ENCODE measurements at places on chromosomes 4 and X.

GRCh38 chr4:65773636-65774035 is 103.3 kb upstream of the EPHA5 start:
- no peak overlapping the region for H3K27ac ChIP-seq
- H3K4me3 ChIP-seq = no peak overlapping the region
- H3K27me3 ChIP-seq = no peaks in the 10 kb centered on the region
- H3K36me3 ChIP-seq = no peaks in the 10 kb centered on the region
- no peak for DNase-seq
- no peaks in the 10 kb centered on the region for H3K4me1 ChIP-seq

DNA sequence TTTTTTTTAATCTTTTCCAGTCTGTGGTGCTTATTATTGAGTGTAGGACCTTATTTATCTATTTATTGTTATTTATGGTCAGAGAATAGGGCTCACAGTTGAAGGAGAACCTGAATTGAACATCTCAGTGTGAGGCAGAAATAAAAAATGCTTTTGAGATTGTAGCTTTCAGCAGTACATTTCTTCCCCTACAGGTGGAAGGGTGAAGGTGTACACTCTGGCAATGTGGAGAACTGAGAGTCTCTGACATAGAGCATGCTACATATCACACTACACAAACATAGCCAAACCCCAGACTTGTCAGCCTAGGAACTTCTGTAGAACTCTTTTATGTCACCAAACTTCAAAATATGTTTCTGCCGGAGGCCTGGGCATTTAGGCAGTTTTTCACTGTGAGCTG is 140.2 kb downstream of the STIM2 start:
- DNase-seq = no peak
- no peaks in the 10 kb centered on the region for H3K36me3 ChIP-seq
- no peak overlapping the region for H3K4me3 ChIP-seq
- H3K4me1 ChIP-seq = peaks cover 10% of the 10 kb centered on the region

- H3K4me3 ChIP-seq = no peak overlapping the region
- H3K4me1 ChIP-seq = peaks cover 6% of the 10 kb centered on the region
- no peaks in the 10 kb centered on the region for H3K27me3 ChIP-seq
- no peak for DNase-seq
- H3K27ac ChIP-seq = no peak overlapping the region
Measured at GRCh38 chr4:137823007-137823406, 290.7 kb upstream of the PCDH18 start.

DNA sequence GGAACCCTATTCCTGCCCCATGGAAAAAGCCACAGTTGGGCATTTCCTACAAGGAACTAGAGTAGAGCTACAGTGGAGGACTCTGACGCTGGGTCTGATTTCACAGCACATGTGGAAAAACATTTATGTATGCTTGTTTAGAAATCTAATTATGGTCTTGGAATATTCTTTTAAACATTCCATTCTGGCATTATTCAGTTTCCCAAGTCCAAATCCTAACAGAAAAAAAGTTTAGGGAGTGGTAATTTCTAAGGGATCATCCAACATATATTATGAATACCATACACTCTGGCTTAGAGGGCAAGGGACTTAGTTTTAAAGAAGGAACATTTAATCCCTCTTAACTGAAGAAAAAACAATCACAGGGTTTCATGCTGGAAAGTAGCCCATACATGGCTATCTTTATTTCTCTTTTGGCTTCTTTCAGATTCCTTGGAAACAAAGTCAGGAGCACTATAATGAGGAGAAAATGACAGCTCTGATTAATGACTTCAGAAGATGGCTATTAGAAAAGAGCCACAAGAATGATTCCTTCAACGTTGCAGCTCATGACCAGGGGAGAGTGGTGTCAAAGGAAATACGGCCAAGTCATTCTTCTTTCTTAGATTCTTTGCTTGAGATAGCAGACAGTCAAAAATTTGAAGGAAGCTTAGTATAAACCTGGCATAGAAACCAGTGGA is 56.1 kb downstream of the CNGA2 start:
- H3K27ac ChIP-seq = no peak overlapping the region
- H3K4me3 ChIP-seq = no peak overlapping the region
- peaks cover 6% of the 10 kb centered on the region for H3K4me1 ChIP-seq

- no peak for DNase-seq
- peaks cover 9% of the 10 kb centered on the region for H3K4me1 ChIP-seq
- no peak overlapping the region for H3K27ac ChIP-seq
- no peaks in the 10 kb centered on the region for H3K36me3 ChIP-seq
Measured at GRCh38 chr4:169220447-169220846, 50.3 kb downstream of the SH3RF1 start.
